ENCODE measurements at places on chromosomes 13 and 19.

- DNase-seq, result no peak
Observed at GRCh38 chr13:51928231-51928630, 66.5 kb downstream of the CCDC70 start.

GRCh38 chr13:72651144-72651543 lies 76.3 kb downstream of the MZT1 start:
- DNase-seq, result peak; percentile 9

DNA sequence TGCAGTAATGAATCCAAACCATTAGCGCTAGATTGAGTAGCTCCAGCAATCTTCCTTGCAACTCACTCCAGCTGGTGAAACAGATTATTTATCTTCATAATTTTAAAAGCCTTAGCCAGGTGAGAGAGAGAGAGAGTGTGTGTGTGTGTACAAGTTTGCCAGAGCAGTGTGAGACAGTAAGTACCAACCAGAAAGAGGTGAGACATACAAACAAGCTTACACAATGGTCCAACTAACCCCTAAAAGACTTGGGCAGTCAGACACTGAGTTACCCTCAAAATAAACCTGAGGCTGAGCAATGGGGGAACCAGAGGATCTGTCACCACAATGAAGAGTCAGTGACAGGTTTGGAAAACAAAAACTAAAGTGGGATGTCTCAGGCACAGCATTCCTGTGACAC lies 8.1 kb upstream of the THSD1 start:
- DNase-seq, result no peak

DNA sequence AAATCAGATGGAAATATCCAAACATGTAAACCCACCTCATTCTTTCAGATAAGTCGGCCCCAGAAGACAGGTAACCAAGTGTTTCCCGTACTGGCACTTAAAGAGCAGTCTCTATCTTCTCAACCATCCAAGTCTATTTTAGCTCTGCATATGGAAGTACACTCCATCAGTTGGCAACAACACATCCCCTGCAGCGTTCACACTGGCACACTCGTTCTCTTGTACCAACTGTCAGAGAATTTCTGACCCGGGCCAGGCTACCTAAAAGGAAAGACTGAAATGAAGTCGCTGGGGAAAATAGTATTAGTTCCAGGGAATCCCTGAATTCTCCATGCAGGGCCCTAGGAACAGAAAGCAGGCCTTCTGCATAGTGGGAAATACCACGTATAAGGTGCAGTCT lies 109.3 kb downstream of the RXFP2 start:
- no peak for DNase-seq

DNA sequence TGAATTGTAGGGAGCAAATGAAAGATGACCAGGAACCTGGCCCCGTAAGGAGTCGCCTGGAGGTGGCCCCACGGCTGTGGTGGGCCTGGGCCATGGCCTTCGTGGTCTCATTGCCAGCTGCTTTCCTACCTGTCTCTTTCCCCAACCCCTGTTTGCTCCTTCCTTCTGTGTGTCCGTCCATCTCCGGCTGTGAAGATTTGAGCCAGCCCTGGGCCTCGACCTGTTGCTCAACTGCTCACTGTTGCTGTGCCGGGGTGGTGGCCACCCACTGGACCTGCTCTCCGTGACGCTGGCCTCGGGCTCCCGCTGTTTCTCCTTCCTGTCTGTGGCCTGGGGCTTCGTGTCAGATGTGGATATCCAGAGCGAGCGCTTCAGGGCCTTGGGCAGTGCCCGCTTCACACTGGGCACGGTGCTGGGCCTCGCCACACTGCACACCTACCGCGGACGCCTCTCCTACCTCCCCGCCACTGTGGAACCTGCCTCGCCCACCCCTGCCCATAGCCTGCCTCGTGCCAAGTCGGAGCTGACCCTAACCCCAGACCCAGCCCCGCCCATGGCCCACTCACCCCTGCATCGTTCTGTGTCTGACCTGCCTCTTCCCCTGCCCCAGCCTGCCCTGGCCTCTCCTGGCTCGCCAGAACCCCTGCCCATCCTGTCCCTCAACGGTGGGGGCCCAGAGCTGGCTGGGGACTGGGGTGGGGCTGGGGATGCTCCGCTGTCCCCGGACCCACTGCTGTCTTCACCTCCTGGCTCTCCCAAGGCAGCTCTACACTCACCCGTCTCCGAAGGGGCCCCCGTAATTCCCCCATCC lies 8.5 kb downstream of the DBP start:
- peak; percentile 68 for DNase-seq
